Fibroblast of gingiva (primary cell): ENCODE measurements at places on chromosomes 3 and 15.

DNA sequence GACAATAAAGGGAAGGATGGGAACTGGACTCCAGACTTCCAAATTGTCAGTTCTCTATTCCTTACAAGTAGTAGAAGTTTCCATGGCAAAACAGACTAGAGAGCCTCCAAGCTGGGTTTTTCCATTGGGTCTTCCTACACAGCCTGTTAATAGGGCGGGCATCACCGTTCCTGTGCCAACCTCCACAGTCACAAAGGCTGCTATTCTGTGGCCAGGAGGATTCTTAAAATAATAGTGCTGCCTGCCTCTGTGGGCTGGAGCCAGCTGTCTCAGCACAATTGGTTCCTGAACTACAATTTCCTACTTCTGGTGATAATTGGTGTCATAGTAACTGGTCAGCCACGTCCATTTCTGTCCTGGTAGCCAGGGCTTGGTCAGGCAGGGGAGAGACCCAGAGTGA, 38.6 kb downstream of the LYZL4 start:
- no peak for DNase-seq

DNA sequence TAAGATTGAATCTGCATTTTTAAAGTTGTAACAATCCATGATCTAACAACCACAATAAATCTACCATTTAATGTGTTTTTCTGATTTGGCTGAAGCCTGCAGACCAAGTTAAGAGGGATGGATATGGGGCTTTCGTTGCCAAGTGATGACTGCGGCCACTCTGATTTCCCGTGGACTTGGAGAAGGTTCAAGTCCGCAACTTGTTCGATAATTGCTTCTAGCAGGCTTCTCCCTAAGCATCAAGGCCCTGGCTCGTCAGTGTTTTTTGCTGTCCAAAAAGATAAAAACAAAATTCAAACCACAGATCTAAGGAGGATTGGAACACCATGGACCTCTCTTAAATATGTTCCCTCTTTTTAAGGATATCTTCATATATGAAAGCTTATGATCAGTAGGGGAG, 256.6 kb downstream of the CNTN3 start:
- no peak for DNase-seq

- no peak for DNase-seq
Measured at GRCh38 chr3:97232393-97233034, 418.1 kb downstream of the EPHA6 start.

GRCh38 chr3:136366289-136366688, 116.1 kb downstream of the PCCB start:
- peak; percentile 77 for DNase-seq

GRCh38 chr3:145889730-145890129, 271.3 kb downstream of the PLOD2 start:
- no peak for DNase-seq
